ENCODE measurements at places on chromosomes 5 and 9.

- DNase-seq = no peak
Observed at GRCh38 chr5:178467205-178467567, 123.0 kb downstream of the COL23A1 start.

DNA sequence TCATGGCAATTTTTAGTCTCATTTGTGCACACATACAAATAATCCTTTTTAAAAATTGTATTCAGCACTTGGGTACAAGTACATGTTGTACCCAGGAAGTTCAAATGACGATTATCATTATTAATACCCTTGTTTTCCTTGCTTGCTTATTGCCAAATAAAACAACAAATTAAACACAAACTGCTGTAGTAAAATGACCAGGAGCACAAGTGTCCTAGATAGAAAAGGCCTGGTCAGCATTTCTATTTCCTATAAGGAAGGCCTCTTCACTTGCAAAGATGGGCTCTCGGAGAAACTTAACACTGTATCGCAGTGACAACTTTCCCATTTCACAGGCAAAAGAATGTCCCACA lies 34.7 kb upstream of the PLPP1 start:
- no peak for DNase-seq

DNA sequence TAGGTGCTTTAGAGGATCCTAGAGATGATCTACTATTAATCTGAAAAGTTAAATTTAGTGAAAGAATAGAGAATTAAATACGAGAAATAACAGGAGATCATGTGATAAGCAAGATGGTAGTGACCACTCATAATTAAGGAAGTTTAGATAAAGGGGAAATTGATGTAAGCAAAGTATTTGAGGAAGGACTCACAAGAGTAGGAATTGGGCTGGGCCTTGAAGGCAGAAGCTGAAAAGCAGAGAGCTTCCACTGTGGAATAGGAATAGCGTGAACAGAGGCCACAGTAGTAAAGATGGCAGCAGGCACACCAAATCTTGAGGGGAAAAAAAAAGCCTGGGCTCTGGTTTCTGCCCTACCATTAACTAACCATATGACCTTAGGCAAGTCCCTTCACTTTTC lies 38.0 kb downstream of the KIF24 start:
- no peak for DNase-seq

GRCh38 chr5:109911731-109912130 lies 222.0 kb downstream of the MAN2A1 start:
- no peak for DNase-seq
